ENCODE measurements at places on chromosomes 13 and 19.

GRCh38 chr13:103908911-103909310, 842.7 kb upstream of the SLC10A2 start:
- no peak for DNase-seq

DNA sequence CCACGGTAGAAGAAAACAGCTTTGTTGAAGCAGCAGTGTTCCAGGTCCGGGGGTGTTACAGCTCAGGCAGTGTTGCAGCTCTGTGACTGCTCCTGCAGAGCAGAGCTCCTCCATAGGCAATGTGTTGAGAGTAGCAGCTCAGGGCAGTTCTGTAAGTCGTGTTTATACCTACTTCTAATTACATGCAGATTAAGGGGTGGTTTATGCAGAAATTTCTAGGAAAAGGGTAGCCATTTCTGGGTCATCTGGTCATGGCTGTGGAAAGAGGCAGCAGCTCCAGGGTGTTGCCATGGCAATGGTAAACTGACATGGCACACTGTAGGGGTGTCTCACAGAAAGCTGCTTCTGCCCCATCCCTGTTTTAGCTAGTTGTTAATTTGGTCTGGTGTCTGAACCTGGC, 316.4 kb downstream of the GPC5 start:
- DNase-seq, result no peak

- DNase-seq, result no peak
Measured at GRCh38 chr13:44730099-44730498, 154.0 kb upstream of the TSC22D1 start.

DNA sequence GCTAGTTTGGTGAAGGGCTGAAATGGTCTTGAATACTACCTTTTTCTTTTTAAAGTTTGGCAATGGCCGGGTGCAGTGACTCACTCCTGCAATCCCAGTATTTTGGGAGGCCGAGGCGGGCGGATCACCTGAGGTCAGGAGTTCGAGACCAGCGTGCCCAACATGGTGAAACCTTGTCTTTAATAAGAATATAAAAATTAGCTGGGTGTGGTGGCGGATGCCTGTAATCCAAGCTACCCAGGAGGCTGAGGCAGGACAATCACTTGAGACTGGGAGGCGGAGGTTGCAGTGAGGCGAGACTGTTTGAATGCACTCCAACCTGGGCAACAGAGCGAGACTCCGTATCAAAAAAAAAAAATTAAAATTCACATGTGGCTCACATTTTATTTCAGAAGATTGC, 880 bp upstream of the ZNF723 start:
- no peak for DNase-seq

GRCh38 chr13:27264181-27264580, 6.4 kb upstream of the RASL11A start:
- DNase-seq, result no peak

DNA sequence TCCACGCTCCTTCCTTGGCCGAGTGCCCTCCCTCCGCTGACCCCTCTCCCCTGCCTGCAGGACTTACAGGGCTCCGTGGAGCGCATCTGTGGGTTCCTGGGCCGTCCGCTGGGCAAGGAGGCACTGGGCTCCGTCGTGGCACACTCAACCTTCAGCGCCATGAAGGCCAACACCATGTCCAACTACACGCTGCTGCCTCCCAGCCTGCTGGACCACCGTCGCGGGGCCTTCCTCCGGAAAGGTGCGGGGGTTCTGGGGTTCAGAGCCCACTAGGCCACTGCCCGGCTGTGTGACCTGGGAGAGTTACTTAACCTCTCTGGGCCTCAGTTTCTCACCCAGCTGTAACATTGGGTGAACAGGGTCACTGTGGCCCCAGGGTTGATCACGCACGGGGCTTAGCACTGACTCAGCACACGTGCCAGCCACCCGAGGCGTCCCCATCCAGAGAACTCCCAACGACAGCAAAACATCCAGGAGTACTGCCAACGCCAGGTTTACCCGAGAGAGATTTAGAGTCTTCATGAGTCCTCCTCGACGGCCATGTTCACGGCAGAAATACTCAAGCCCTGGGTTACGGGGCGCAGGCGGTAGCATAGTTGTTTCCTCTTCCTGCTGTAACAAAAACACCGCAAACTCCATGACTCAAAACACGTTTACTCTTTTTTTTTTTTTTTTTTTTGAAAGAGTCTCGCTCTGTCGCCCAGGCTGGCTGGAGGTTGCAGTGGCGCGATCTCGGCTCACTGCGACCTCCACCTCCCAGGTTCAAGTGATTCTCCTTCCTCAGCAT, 9.7 kb upstream of the SPACA4 start:
- DNase-seq, result no peak

GRCh38 chr19:15466851-15467733, 2.7 kb upstream of the RASAL3 start:
- DNase-seq, result peak; percentile 62

Measured in GM13977 (cell line).